ENCODE measurements at places on chromosomes 3 and 15. TPM values are rescaled to one million over a fixed set of nuclear protein-coding genes. Genes with fewer than 3 reads are reported as not detected.

The POLR2M gene
- polyA plus RNA-seq: 56.1 TPM

The SLC22A14 gene
- polyA plus RNA-seq: 0.33 TPM

The IMPDH2 gene
- polyA plus RNA-seq: 139 TPM

The THRB gene
- 4.0 TPM for polyA plus RNA-seq

The KLF15 gene
- 26.9 TPM for polyA plus RNA-seq

The KLHL40 gene
- polyA plus RNA-seq: 0.38 TPM

The C2CD4B gene
- 2.0 TPM for polyA plus RNA-seq
